ENCODE measurements at places on chromosomes 6 and 20.

GRCh38 chr6:170144571-170145271 is 146.2 kb downstream of the DLL1 start:
- DNase-seq: no peak

DNA sequence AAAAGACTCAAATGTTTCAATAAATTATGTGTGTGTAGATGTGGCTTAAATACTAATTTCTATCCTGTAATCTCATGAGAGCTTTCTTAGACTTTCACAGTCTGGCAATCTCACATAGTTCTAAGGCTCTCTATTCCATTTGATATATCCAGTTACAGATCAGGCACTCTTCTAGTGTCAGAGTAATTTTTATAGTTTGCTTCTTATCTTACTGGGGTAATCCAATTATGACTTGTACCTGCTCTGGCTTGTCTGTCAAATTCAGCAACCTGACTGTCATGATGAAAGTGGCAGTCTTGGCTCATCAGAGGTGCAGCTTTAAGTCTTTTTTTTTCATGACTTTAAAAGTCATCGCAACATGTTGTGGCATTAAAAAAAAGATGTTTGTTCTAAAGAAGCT is 513.2 kb upstream of the MAN1A1 start:
- no peak for DNase-seq

GRCh38 chr20:61290721-61291120 is 38.7 kb downstream of the CDH4 start:
- DNase-seq: no peak

DNA sequence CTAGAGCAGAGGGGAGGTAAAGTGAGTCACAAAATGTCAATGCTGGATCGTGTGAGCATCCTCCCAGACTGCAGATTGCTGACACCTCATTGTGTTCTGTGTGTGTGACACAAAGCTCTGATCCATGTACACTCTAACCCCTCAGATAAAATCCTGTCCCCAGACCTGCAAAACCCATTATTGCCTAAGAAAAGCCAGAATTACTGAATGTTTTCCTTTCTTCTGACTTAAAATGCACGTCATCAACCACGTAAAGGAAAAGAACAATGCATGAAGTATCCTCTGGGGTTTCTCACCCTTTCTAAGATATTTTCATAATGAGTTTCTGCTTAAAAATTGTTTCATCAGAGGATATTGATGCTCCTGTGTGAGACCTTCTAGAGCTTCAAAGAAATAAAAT is 218.0 kb upstream of the PREP start:
- DNase-seq: no peak

DNA sequence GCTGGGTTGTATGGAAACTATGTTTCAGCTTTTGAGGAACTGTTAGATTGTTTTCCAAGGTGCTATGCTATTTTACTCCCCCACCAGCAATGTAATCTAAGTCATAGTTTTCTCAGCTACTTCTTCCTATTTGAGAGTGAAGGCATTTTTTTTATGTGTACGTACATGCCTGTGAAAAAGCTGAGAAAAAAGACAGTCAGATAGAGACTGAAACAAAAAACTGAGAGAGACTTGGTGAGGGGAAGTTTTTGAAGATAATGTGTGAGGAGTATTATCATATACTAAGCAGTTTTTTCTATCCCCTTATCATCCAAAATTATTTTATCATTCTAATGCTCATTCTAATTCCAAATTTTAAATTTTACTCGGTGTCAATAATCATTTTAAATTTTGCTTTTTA is 780.0 kb downstream of the BCKDHB start:
- DNase-seq: no peak

DNA sequence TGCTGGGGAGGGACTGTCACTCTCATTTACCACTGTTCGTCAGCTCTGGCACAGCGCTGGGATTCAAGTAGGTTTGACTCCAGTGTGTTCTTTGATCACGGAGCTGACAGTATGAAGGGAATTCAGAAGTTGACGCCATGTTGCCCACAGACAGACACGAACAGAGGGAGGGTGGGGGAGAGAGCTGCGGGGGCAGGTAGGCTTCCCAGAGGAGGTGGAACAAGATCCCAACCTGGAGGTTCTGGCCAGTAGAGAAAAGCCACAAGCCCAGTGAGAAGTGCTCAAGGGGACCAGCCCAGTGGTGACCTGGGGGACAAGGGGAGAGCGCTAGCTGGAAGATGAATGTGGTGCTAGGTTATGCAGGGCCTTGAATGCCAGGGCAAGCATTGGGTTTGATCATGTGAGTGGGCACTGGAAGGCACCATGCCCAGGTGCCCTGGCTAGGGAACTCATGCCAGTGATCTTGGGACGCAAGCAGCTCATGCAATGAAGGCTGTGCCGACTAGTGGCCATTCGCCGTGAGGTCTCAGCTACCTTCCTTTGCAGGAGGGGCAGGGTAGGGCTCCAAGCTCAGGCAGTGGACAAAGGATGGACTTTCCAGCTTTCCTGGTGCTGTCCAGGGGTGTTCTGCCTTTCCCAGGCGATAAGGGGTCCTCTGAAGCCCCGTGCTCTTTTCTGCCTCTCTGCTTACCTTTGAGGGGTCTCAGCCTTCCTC is 50.4 kb upstream of the APCDD1L start:
- no peak for DNase-seq

- DNase-seq: no peak
Measured at GRCh38 chr6:158249340-158249836, 62.9 kb upstream of the TULP4 start.

GRCh38 chr20:38057351-38057972 is 23.9 kb downstream of the RPRD1B start:
- DNase-seq: peak; percentile 57

- no peak for DNase-seq
Measured at GRCh38 chr6:107585815-107586435, 96.0 kb downstream of the SOBP start.

DNA sequence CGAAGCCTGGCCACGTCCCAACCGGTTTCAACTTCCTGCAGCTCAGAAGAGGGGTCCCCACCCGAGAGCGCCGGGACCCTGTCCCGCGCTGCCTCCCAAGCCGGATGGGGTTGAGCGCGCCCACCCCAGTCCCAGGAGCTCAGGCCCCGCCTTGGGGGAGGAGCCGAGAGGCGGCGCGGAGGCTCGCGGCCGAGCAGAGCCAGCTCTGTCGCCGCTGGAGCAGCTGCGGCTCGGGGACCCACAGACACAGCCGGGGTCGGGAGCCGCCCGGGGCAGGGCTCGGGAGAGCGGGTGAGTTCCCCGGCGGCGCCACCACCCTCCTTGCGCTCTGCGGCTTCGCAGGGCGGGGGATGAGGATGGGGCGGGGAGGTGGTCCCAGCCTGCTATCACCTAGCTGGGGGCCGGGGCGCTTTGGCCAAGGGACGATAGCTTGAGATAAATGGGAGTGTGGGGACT is at the start of gene PPP1R16B:
PPP1R16B (plus strand) TSS at position 196 of the 456 bp plus-strand sequence. CDS start 30,229 bp downstream, outside the sequence.
- peak; percentile 50 for DNase-seq

GRCh38 chr6:32623693-32624092 is 13.5 kb upstream of the HLA-DQA1 start:
- no peak for DNase-seq

GRCh38 chr20:52275181-52275691 is 83.7 kb upstream of the ZFP64 start:
- DNase-seq: no peak

GRCh38 chr6:74826263-74826662 is 379.6 kb downstream of the COL12A1 start:
- DNase-seq: no peak

GRCh38 chr6:33905071-33905609 is 101.3 kb upstream of the MLN start:
- DNase-seq: no peak

DNA sequence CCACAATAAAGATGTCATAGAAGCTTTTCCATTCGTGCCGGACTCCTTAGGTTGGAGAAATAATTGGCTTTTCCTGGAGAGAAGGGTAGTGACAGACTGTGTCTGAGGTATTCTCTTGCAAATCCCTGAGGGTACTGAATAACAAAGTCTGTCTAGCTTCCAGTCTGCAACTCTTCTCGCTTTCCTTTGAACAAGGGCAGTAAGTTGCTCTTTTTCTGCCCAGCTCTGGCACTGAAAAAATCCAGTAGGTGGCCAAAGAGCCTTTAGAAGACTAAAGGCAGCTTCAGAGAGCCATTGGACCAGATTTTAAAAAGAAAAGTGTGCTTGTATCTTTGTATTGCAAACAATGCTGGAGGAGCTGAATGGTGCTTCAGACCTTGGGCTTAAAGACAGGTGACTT is 20.7 kb upstream of the RREB1 start:
- no peak for DNase-seq

- no peak for DNase-seq
Measured at GRCh38 chr20:3473944-3474343, 3.1 kb downstream of the ATRN start.

- no peak for DNase-seq
Measured at GRCh38 chr6:25316626-25317025, 37.5 kb downstream of the CARMIL1 start.

DNA sequence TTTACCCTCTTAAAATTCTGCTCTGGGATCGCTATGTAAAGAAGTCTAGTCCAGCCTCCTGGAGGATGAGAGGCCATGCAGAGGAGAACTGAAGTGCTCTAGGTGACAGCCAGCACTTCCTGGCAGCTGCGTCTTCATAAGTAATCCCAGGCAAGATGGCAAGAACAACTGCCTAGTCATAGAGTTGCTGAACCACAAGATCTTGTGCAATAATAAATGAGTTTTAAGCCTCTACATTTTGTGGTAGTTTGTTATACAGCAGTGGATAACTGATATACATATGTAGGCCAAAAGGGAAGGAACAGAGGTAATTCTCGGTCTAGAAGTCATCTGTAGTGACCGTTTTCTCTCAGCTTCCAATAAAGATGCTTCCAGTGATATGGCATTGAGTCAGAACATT is 103.8 kb upstream of the FLRT3 start:
- DNase-seq: no peak

DNA sequence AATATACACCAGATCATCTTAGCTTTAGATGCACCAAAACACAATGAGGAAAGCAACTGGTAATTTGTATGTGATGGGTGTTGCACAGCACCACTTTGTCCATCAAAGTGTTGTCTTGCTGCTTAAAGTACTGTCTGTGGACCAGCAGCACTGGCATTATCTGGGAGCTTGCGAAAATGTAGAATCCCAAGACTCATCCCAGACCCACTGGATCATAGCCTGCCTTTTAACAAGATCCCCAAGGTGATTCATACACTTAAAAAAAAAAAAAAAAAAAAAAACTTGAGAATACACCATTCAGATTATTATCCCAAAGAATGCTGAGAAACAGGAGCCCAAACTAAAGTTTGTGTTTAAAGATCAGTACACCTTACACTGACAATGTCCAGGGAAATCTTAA is 123.4 kb downstream of the TASP1 start:
- no peak for DNase-seq

GRCh38 chr20:23362392-23363256 is 642 bp downstream of the GZF1 start:
- no peak for DNase-seq

GRCh38 chr20:21707999-21708737 is 2.7 kb downstream of the PAX1 start:
- no peak for DNase-seq

GRCh38 chr6:149362289-149362688 is 37.8 kb upstream of the SUMO4 start:
- no peak for DNase-seq

- no peak for DNase-seq
Measured at GRCh38 chr20:63782051-63782471, 42.5 kb downstream of the SLC2A4RG start.

- DNase-seq: no peak
Measured at GRCh38 chr6:31898383-31899011, 999 bp upstream of the EHMT2 start.

- no peak for DNase-seq
Measured at GRCh38 chr6:137699031-137699683, 167.9 kb upstream of the TNFAIP3 start.

Measured in stimulated activated CD4-positive, alpha-beta T cell treated with anti-CD3 and anti-CD28 coated beads, Interleukin-12 subunit alpha, Interleukin-12 subunit beta, amount 100 ng/mL, for 48 hours (primary cell).